Activated CD4-positive, CD25-positive, alpha-beta regulatory T cell treated with anti-CD3 and anti-CD28 coated beads, Interleukin-2, amount 50 U/mL, for 24 hours (primary cell): ENCODE measurements at places on chromosomes 2 and 18.

- peak; percentile 0 for ATAC-seq
Observed at GRCh38 chr18:62186499-62186773, 420 bp downstream of the PIGN start.

DNA sequence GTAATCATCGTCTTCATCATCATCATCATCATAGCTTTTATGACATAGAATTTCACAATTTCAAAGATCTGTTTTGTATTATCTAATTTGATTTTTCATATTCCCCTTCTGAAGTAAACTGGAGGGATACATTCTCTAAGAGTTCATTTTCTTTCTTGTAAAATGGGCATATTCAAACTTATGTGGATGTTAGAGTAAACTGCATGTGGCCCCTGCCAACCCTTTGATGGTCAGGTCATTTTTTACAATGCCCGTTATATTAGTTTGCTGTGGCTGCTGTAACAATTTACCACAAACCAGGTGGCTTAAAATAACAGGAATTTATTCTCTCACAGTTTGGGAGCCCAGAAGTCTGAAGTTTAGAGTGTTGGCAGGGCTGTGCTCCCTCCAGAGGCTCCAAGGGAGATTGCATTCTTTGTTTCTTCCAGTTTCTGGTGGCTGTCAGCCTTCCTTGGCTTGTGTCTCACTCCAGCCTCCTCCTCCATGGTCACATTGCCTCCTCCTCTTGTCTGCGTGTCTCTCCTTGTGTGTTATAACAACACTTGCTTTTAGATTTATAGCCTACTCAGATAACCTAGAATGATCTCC is 127.5 kb upstream of the MMADHC start:
- ATAC-seq = no peak

DNA sequence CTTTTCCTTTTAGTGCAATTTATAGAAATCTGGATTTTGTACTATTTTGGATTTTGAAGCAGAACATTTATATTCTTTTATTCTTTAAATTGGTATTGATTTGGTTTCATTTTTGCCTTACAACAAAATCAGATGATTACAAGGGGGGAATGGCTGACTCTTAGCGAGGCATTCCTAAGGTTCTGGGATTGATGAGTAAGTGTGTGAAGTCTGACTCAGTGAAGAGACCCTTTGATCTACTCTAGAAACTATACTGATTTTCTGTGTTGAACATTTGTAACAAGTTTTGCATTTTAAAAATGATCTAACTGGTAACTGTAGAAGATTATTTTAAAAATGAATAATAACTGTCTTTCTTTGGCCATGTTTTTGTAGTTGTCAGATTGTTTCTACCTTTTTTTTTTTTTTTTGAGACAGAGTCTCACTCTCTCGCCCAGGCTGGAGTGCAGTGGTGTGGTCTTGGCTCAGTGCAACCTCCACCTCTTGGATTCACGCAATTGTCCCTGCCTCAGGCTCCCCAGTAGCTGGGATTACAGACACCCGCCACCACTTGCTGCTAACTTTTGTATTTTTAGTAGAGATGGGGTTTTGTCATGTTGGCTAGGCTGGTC is 48.7 kb downstream of the TTC39C start:
- peak; percentile 96 for ATAC-seq

DNA sequence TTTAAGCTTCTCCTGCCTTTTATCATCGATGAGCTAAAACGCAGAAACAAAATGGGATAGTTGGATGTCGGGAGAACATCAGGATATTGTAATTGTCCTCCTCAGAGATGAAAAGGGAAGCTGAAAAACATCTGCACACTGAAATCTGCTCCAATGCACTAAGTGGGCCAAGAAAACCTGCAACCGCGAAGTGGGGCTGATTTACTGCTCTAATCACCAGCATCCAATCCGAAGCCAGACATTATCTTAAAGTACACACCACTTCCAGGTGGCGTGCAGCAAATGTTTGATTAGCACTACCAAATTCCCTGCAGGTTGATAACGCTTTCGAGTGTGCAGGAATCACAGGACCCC is 230.3 kb upstream of the SLC14A2 start:
- no peak for ATAC-seq

- ATAC-seq = peak; percentile 60
Observed at GRCh38 chr2:239934571-239935171, 90.5 kb downstream of the NDUFA10 start.
